SHP77 (cell line): ENCODE measurements at places on chromosomes 16 and 17.

GRCh38 chr16:67345401-67345800 is 18.8 kb downstream of the LRRC36 start:
- DNase-seq, result no peak

DNA sequence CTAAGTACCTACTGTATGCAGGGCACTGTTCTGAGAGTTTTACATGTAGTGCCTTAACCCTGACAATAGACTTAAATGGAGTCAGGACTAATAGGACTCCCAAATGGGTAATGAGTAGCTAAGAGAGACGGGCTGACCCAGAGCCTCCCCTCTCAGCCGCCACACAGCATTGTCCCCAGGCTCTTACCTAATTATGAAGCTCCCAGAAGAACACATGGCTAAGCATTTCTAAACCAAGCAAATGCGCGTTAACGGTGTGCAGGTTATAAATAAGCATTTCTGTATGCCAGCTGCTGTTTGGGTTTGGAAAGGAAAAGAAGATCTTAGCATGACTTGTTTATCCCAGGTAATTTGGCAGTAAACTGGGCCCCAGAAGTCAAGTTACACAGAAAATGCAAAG is 14.3 kb downstream of the KATNIP start:
- no peak for DNase-seq

DNA sequence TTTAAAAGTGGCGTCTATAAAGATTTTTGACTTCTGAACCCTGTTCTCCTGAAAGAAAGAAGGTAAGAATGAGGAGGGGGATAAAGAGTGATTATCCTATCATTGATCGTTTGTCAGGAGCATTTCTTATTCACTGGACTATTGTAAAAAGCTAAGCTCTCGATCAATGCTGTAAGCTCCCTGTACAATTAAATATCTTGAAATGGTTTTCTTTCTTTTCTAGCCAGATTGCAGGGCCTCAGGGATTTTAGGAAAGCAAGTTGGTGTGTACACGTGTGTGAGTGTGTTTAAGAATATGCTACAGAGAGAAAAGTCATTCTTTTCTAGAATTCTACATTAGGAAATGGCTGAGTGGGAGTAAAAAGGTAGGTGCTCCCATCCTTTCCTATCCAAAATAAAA is 154.5 kb downstream of the AATF start:
- DNase-seq, result no peak

GRCh38 chr17:70238228-70238627 is 68.9 kb downstream of the KCNJ2 start:
- DNase-seq, result no peak

- peak; percentile 50 for DNase-seq
Measured at GRCh38 chr17:28997806-28998205, 8.0 kb downstream of the SEZ6 start.

DNA sequence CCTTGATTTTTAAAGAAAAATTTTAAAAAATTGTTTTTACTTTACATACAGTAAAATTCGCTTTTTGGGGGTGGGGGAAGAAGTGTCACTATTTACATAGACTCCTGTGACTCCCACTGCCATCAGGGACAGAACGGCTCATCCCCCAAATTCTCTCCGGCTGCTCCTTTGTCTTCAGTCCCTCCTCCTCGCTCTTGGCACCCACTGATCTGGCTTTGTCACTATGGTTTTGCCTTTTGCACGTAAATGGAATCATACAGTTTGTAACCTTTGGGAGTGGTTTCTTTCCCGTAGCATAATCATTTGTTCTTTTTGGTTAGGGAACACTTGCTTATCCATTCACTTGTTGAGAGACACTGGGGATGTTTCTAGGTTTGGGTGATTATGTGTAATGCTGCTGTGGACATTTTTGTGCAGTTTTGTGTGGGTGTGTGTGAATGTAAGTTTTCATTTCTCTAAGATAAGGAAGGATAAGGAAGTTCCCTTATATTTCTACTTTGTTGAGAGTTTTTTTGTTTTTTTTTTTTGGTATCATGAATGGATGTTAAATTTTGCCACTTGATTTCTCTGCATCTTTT is 27.4 kb downstream of the RAB11FIP4 start:
- no peak for DNase-seq

GRCh38 chr16:12455287-12455798 is 348.3 kb downstream of the CPPED1 start:
- peak; percentile 18 for DNase-seq

- DNase-seq, result no peak
Measured at GRCh38 chr16:86066811-86067210, 167.8 kb downstream of the IRF8 start.

DNA sequence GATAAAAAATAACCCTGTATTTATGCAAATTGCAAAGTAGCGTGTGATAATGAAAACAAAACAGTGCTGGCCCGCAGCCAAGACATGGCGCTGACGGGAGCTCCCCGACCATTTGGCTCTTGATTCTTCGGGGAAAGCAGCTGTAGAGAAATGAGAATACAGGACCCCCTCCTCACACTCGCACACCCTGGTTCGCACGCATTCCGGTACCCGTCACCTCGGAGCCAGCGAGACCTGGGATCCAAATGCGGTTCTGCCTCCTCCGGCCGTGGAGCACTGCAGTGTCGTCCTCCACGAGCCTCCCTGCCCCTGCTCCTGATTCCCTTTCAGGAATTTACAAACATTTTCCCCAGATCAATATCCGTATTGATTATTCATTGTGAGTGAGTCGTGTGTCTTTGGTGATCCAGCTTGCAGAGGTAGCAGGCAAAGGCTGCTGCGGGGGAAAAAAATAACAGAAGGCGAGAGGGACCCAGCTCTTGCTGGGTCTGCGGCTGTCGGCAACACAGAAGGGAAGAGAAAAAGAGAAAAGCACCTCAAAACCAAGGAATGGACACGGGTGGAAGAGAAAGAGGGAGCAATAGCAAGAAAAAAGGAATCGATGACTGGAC is 184.1 kb upstream of the ZFHX3 start:
- DNase-seq, result no peak

- no peak for DNase-seq
Measured at GRCh38 chr17:40122136-40122998, 596 bp downstream of the MSL1 start.

DNA sequence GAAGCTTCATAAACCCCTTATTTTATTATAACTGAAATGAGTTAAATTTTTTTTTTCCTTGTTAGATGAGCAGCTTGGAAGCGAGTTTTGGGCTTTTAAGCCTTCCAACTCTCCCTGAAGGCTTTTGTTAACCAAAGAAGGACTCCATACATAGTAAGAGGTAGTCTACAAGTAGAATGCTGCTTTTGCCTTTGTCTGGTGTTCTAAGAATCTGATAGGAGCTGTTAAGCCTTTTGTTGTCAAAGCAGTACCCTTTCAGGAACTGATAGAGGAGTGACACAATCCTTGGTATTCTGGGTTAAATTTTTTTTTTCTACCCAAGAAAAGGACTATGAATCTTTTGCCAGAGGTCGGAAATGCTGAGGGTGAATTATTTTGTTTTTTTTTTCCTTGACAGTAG is 26.1 kb downstream of the MAP2K4 start:
- DNase-seq, result no peak

- no peak for DNase-seq
Measured at GRCh38 chr16:23952128-23952970, 116.6 kb downstream of the PRKCB start.

- DNase-seq, result no peak
Measured at GRCh38 chr17:14619821-14620220, 318.9 kb downstream of the HS3ST3B1 start.

GRCh38 chr16:15652293-15653001 is 2.4 kb downstream of the NDE1 start:
- DNase-seq, result no peak

DNA sequence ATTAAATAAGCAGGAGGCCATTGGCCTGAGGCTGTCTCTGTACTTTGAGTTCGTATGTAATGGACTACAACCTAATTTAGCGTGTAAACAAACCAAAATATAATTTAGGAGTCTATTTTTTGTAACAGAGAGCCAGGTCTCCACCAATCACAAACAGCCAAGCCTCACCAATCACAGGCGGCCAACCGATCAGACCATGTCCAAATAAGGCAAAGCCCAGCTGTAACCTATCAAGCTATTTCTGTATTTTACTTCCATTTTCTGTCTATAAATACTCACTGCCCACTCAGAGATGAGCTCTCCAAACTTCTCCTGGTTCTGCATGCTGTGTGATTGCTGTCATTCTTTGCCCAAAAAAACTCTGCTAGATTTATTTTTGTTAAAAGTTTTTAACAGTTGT is 322.7 kb downstream of the NPIPA8 start:
- DNase-seq, result no peak

GRCh38 chr16:5604770-5605169 is 507.2 kb upstream of the EEF2KMT start:
- DNase-seq, result no peak

- no peak for DNase-seq
Measured at GRCh38 chr16:19180741-19181140, 12.7 kb downstream of the SYT17 start.

GRCh38 chr16:1559446-1559975 is 26.0 kb downstream of the TMEM204 start:
- DNase-seq, result no peak

GRCh38 chr17:44024271-44024663 is 9.5 kb upstream of the TMEM101 start:
- DNase-seq, result peak; percentile 90

DNA sequence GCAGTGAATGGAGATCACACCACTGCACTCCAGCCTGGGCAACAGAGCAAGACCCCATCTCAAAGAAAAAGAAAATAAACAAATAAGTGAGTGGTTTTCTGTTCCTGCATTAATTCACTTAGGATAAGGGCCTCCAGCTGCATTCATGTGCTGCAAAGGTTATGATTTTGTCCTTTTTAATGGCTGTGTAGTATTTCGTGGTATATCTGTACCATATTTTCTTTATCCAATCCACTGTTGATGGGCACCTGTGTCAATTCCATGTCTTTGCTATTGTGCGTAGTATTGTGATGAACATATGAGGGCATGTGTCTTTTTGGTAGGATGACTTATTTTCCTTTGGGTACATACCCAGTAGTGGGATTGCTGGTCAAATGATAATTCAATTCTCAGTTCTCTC is 33.9 kb downstream of the SLC5A11 start:
- DNase-seq, result no peak

- no peak for DNase-seq
Measured at GRCh38 chr17:63966646-63967264, 6.0 kb downstream of the SCN4A start.

DNA sequence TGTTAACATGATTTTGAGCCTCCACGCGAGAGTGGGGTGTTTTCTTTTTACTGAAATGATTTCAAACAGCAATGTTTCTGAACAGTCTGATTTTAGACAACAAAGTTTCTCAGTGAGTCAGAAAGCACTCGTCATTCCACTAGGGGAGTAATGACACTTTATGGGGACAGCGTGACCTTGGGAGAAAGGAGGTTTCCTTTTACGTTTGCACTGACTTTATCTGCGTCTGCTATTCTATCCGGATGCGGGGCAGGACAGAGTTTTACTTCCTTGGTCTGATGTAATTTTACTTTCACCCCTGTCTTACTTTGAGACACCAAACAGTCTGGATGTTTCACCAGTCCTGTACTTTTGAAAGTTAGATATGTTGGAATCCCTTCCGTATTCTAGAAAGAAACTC is 20.7 kb downstream of the SLC47A1 start:
- DNase-seq, result no peak

DNA sequence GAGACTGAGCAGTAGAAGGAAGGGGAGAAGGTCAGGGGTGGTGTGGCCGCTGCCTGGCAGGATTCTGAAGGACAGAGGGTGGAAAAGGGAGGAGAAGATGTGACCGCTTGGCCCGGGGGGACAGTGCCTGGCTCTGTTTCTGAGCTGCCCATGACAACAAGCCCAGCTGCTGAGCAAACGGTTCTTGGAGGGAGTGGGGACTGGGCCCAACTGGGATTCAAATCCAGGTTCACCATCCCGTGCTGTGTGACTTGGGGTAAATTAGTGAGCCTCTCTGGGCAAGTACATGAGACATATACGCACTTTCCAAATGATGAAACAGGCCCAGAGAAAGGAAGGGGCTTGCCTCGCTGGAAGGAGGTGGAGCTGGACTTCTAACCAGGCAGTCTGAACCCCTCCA is 23.3 kb downstream of the SEC14L5 start:
- DNase-seq, result no peak

DNA sequence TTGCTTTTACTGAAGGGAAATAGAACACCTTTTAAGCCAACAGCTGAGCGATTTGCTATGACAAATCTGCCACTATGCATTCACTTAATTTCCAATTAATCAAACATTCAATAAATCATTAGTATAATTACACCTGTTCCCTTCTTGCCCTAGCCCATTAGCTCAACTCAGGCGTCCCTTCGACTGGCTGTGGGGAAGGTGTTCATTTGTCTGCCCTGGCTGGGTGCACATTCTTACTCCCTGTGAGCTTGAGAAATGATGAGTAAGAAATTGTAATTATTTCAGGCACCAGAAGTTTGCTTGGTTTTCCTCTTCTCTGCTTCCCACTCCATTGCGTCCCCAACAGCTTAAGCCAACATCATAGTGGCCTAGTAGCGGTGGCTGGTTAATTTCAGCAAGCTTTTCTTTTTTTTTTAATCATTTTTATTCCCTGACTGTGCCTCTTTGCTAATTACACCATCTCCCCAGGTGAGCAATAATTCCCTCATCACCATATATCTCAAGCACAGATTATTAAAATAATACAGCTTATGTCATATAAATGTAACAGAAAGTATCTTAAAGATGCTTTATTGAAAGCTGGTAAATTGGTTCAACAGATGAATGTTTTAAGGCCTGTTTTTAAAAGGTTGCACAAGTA is 623.9 kb upstream of the RBFOX1 start:
- DNase-seq, result no peak

GRCh38 chr17:46719891-46720290 is 98.6 kb downstream of the WNT3 start:
- no peak for DNase-seq

DNA sequence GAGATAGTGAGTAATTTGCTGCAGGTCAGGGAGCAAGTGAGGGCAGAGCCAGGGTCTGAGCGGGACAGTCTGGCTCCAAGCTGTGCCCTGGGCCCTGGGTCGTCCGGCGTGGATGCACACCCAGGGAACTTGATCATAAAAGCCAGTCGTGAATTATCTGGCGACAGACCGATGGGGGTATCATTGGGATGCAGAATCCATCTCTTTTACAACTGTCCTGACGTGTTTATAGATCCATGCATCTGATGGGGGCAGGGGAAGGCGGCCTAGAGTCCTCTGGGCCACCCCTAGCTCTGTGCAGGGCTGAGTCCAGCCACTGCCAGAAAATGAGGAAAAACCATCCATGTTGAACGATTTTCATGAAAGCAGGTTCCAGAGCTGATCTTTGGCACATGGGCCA is 332.8 kb downstream of the C16orf95 start:
- DNase-seq, result no peak
